NCI-H2171 (cell line): ENCODE measurements at places on chromosomes 5 and 9.

DNA sequence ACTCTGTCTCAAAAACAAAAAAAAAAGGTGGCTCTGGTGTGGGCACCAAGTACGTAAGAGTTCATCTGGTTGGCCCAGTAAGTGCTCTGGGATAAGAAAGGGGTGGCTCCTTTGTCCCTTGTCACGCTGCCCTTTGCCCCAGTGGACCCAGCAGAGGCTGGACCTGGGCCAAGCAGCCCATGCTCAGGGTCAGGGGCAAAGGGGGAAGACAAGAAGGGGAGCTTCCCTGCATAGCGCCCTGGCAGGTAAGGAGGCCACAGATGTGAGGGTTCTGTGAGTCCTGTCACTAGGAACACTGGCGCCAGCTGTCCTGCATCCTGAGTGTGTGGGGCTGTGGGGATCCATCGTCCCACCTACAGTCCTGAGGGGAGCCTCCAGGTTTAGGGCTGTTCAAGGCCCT is 65.3 kb downstream of the GADD45G start:
- DNase-seq, result no peak

- no peak for DNase-seq
Measured at GRCh38 chr5:73232266-73233041, 59.5 kb downstream of the TMEM174 start.

DNA sequence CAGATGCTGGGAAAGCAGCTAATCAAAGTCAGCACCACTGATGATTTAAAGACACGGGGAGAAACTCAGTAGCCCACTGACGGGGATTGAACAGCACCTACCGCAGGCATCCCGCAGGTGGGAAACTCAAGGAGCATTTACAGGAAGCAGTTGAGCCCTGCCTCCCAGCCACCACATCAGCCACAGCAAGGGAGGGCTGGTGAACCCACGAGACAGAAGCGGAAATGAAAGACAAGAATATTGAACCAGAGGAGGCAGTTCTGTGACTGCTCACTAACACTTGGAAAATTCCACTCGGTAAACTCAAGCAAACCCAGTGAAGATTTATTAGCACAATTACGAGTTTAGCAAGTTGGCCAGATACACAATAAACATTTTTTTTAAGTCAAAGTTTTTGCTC is 10.6 kb upstream of the FAM163B start:
- DNase-seq, result no peak

DNA sequence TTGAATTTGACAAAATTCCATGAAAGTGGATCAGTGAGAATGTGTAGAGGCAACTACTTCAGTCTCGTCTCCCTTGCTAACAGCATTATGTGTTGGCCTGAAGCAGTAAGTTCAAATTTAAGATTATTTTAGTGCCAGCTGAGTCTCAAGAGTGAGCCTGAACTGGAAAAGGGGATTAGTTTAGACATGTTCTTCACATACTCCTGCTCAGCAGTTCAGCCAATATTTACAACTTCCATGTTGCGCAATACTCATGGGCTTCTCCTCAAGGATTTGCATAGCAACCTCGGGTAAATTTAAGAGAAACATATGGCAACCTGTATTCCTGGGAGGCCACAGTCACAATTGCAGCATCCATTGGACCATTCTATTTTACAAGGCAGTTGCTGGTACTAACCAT is 553.8 kb downstream of the PTPRD start:
- peak; percentile 72 for DNase-seq

GRCh38 chr5:166639151-166639550 is 1652.3 kb upstream of the WWC1 start:
- no peak for DNase-seq

DNA sequence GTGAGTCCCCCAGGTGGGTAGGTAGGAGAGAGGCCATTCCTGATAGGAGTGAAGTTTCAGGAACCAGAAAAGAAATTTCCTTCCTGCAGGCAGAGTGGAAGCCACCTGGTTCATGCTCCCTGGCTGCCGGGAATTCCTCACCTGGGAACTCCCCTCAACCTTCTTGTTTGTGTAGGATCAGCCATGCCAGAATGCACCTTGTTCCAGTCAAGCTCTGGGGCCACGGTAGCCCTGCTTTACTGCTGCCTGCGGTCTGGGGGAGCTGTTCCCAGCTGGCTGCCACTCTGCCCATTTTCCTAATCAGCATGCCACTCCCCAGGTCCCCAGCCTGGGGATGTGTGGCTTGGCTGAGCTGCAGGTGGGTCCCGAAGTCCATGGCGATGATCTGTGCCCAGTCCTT is 18.7 kb upstream of the B4GALT1 start:
- DNase-seq, result no peak

DNA sequence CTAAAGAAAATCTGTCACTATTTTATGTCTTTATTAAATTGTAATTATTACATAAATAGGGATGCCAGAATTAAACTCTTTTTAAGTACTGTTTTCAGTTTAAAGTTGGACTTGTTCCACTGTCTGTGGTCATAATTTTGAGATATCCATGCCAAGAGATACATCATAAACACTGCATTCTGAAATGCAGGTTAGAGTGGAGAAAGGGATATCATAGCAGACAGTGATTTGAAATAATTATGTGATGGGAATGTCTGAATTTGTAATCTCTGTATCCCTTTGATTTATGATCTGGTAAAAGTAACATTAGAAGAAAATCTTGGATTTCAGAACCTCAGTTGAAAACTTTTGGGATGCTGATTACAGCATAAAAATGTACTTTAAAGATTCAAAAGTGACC is 222.1 kb downstream of the GOLPH3 start:
- DNase-seq, result no peak

GRCh38 chr9:136525207-136525606 is 20.6 kb downstream of the NOTCH1 start:
- DNase-seq, result no peak

- peak; percentile 2 for DNase-seq
Measured at GRCh38 chr9:119086590-119086989, 282.6 kb downstream of the BRINP1 start.

DNA sequence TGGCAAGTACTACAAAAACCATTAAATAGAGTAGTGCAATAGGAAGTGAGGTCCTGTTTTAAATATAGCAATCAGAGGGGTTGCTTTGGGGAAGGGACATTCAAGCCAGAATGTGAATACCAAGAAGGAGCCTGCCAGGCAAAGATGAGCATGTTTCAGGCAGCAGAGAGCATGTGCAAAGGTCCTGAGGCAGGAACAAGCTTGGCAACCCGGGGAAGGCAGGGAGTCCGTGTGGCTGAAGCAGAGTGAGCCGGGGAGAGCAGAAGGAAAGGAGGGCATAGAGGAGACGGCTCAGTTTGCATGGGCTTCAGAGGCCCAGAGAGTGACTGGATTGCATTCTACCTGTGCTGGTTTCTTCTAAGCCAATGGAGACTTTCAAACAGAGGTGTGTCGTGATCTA is 22.7 kb upstream of the CPLX2 start:
- no peak for DNase-seq

DNA sequence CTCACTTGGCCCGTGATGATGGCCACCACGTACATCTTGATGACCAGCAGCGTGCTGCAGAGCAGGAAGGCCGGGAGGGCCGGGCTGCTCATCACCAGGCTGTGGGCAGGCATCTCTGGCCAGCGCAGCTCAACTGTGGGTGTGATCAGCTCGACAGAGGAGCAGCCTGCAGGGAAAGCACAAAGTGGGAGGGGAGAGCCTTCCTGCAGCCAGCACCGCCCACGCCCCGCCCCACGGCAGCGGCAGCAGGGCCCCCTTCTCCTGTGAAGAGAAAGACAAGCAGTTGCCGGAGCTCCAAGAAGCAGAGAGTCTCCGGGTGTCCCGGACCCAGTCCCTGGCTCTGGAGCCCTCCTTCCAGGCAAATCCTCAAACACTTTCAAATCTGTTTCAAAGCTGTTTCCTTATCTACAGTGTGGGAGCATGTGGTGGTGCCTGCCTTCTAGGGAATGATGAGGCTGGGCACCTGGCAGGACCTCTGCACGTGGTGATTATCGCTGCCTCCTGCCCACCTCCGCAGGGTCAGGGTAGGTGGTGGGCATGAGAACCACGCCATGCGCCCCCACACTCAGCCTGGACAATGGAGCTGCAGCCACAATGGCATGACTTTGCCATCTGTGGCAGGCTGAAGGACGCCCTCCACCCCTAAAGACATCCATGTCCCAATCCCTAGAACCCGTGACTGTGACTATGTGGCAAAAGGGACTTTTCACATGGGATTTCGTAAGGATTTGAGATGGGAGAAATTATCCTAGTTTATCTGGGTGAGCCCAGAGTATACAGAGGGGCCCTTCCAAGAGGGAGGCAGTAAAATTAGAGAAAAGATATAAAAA is at the start of gene PTGES:
TSS of gene PTGES (minus strand) at position 143 of the 830 bp plus-strand sequence. CDS start at position 113, 30 bp downstream.
- DNase-seq, result peak; percentile 8

GRCh38 chr5:119341452-119342349 is 14.1 kb upstream of the TNFAIP8 start:
- no peak for DNase-seq

- DNase-seq, result no peak
Measured at GRCh38 chr5:181166812-181167733, 19.7 kb downstream of the OR2V2 start.

GRCh38 chr5:34652914-34653313 is 3.2 kb upstream of the RAI14 start:
- no peak for DNase-seq

- no peak for DNase-seq
Measured at GRCh38 chr9:13190040-13190439, 89.5 kb downstream of the MPDZ start.

- no peak for DNase-seq
Measured at GRCh38 chr9:21833090-21833801, 30.8 kb downstream of the MTAP start.
